ENCODE measurements at places on chromosomes 5 and 9.

DNA sequence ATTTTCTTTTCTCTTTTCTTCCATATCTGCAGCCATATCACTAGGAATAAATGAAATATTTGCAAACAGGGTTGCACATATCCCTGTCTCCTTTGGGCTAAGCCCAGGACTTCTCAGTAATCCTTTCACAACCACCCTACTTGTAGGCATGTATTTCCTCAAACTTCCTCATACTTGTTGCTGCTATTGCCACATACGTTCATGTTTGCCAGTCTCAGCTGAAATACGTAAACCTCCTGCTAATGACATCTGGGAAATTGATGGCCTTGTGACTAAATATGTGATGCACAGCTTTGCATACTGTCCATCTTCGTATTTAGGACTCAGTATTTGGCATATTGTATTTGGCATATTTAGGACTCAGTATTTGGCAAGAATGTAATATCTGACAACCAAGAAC, 224.6 kb downstream of the PLK2 start:
- DNase-seq = no peak

GRCh38 chr5:74647096-74647495, 6.6 kb upstream of the ENC1 start:
- DNase-seq = no peak

- DNase-seq = peak; percentile 99
Measured at GRCh38 chr5:151696470-151697061, 9.9 kb upstream of the SPARC start.

GRCh38 chr5:3359642-3360041, 236.0 kb upstream of the IRX1 start:
- DNase-seq = no peak

GRCh38 chr5:115815006-115815692, 1.3 kb downstream of the CDO1 start:
- DNase-seq = no peak

DNA sequence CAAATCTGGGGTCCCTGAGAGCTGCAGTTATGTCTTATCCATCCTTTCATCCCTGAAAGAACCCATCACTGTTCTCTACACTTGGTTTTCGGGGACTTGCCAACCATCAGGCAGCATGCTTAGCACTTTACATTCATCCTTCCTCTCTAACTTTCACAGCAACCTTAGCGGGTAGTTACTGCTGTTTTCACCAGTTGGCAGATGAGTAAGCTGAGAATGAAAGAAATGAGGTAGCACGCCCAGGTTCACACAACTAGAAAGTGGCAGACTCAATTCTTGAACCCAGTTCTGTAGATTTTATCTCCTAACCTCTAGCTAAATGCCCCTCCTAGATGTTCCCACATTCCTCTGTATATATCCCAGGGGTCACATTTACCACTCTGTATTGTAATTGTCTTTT, 342.0 kb upstream of the WWC1 start:
- no peak for DNase-seq

GRCh38 chr5:127834554-127834953, 131.4 kb downstream of the CCDC192 start:
- DNase-seq = no peak

GRCh38 chr5:138948471-138949222, 73.5 kb upstream of the LRRTM2 start:
- no peak for DNase-seq

- no peak for DNase-seq
Measured at GRCh38 chr5:40227931-40228330, 451.8 kb upstream of the PTGER4 start.

DNA sequence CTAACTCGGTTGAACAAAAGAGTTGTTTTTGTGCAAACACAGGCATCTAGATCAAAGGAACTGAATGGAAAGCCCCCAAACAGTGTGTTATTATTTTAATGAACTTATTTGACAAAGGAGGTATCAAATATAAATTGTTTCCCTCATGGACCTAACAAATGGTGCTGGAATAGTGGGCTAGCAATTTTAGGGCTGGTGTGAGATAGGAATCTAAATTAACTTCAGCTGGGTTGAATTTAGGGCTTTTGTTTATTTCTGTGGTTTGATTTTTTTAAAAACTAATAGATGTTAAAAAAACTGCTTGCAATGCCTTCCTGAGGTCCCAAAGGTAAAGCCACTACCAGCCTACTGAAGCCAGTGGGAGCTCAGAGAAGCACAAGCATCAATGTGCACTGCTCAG, 42.1 kb downstream of the TTC39B start:
- no peak for DNase-seq

- DNase-seq = no peak
Measured at GRCh38 chr9:115593587-115594091, 475.7 kb upstream of the TNC start.

GRCh38 chr5:7714119-7714518, 136.8 kb downstream of the CFAP90 start:
- DNase-seq = no peak

GRCh38 chr5:157563373-157563928, 12.1 kb downstream of the ADAM19 start:
- DNase-seq = peak; percentile 83

DNA sequence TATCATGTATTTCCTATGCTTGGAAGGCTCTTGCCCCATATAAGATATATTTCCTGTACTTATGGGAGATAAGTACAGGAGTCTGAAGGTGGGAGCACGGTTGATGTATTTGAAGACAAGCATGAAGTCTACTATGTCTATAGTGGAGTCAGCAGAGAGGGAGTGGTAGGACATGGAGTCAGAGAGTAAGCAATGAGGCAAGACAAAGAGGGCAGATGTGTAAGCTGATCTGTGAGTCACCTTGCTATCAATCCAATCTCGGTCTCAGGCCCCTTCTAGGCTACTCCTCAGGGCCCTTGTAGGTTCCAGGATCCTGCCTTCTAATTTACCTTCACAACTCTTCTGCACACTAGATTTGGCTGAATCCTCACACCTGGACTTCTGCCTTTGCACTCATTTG, 105.5 kb downstream of the MACIR start:
- DNase-seq = no peak

GRCh38 chr9:32941701-32942100, 59.7 kb downstream of the APTX start:
- no peak for DNase-seq

- no peak for DNase-seq
Measured at GRCh38 chr9:117013440-117013995, 326.4 kb downstream of the TRIM32 start.

GRCh38 chr9:1442105-1442504, 391.9 kb downstream of the DMRT2 start:
- no peak for DNase-seq

GRCh38 chr9:115195912-115196311, 78.0 kb upstream of the TNC start:
- DNase-seq = no peak

DNA sequence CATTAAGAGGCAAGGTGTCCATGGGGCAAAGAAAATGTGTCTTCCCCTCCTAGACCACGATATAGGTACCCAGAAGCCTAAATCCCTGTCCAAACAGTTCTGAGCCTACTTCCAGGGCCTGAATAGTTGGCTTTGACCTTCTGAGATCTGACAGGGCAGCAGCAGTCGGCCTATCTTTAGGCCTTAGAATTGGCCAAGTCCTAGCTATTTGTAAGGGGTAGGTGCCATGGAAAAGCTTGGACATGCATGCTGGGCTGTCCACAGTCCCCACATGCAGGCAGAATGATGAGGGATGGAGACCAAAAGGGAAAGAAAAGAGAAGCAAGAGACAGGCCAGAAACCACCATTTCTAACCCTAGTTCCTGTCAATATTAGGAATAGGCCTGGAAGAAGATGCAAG, 346.1 kb downstream of the ANXA1 start:
- no peak for DNase-seq

DNA sequence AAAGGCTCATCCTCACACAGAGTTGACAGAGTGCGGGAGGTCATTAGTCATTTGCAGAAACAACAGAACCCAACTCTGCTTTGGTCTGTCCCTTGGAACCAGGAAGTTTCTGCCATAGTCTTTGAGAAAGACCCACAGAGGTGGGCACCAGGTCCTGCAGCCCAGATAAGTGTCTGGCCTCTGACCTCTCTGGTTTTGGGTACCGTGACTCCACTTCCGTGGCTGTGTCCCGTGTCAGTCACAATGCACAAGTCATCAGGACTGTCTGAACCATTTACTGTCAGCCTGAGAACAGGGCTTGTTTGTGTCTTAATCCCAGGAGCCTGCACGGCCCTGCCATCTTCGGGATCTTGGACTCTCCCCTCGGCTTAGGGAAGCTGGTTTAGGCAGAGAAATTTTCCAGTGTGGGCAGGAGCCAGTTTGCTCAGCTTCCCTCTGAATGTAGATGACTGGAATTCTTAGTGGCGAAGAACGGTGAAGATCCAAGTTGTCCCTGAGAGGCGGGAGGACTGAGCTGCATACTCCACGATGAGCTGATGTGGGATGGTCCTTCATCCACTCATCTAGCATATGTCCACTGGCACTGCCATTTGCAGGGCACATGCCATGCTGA, 11.9 kb downstream of the GSN start:
- DNase-seq = no peak

DNA sequence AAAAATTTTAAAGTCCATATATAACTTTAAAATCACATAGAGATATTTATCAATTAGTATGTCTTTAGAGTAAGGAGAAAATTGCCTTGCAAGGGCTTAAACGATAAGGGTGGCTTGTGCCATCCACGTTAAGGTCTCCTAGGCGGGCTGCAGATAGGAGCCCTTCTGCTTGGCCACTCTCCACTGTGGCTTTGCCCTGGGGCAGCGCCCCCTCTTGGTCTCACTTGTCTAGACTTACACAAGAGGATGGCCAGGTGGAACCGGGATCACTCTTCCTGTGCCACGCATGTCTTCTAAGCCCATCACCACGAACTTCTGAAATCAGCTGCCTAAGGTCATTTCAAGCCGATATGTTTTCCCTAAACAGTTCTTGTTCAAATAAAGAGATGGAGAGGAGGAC, 2.9 kb downstream of the FPGS start:
- no peak for DNase-seq

GRCh38 chr5:56059854-56060253, 65.1 kb upstream of the IL6ST start:
- no peak for DNase-seq

- DNase-seq = no peak
Measured at GRCh38 chr5:115186794-115187193, 17.1 kb upstream of the TRIM36 start.

DNA sequence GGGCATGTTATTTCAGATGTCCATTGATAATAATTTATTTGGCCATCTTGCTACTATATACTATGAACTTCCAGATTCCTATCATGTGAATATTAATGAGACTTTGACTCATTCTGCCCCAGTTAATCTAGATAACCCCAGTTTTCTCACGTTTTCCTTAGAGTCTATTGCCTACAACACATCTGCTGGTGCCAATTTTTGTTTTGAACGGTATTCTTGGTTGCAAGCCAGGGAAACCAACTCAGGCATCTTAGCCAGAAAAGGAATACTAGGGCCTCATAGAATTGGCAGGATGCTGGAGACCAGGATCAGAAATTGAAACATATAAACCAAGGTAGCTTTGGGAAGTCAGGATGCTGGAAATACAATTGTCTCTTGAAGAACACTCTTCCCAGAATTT, 28.0 kb upstream of the NPR3 start:
- DNase-seq = no peak

DNA sequence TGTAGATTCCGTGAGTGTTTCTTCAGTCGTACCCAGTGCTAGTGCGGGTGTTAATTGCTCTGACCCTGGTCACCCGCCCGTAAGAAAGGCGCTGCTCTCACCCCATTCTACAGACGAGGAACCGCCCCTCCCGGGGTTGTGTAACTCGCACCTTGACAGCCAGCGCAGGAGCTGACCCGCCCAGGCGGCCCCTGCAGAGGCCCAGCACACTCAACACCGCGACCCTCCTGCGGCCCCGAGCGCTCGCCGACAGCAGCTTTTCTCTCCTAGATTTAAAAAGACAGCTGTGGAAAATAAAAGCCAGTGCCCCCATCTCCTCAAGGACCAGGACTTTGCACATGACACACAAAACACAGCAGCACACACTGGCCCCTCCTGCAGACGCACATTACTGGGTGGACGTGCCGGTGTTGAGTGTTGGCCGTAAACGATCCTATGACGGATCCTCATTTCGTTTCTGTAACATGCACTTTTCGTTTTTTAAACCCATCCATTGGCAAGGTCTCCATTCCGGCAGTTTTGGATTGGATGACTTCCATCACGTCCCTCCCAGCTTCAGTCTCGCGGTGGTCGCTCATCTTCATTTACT, 22.9 kb downstream of the OR2V2 start:
- no peak for DNase-seq

- DNase-seq = no peak
Measured at GRCh38 chr5:139658928-139659667, 10.9 kb downstream of the CXXC5 start.

GRCh38 chr5:146078566-146078965, 26.8 kb downstream of the PLAC8L1 start:
- DNase-seq = no peak

DNA sequence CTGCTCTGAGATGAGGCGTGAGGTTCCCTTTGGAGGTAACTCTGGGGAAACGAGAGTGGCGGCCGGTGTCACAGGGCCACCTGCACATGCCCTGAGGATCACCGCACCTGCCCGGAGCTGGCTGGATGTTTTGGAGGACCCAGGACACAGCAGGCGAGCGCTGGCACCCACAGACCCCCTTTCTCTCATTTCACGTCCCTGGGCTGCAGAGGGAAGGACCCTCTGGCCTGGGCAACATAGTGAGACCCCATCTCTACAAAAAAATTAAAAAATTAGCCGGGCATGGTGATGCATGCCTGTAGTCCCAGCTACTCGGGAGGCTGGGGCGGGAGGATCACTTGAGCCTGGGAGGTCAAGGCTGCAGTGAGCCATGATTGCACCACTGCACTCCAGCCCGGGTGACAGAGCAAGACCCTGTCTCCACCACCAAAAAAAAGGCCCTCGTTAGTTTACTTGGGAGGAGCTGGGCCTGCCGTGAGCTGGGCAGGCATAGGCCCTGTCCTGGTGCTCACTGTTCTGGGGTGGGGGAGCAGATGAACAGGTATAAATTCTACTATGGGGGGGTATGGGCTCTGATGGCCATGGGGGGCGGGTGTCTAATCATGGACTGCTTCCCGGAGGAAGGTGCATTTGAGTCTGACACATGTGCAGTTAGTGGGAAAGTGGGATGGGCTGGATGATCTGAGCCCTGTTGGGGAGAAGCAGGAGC, 96.9 kb upstream of the RAPGEF1 start:
- no peak for DNase-seq

GRCh38 chr9:127311239-127311741, 46.7 kb downstream of the GARNL3 start:
- DNase-seq = no peak

DNA sequence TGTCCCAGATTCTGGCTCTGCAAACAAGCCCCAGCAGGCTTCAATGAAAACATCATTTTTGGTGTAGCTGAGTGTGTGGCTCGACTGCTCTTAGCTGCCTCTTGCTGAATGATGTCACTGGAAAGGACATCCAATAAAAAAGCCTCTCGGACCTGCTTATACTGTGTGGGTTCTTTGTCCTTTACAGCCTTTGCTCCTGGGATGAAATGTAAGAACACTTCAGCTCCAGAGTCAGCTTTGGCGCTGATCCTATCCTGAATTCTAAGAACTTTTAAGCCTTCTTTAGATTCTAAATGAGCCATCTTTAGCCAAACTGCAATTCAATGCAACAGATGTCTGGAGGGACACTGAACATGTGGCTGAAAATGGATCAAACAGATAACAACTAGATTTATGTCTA, 404.6 kb upstream of the C9orf72 start:
- DNase-seq = no peak

All from AG04449 (cell line).